ENCODE measurements at places on chromosomes 2 and 18.
A peak's percentile ranks its signal among the peaks of the same experiment; 100 is the strongest.

- DNase-seq: no peak
These were observed 181.6 kb downstream of the BCL2 start for GRCh38 chr18:63137999-63138435.

DNA sequence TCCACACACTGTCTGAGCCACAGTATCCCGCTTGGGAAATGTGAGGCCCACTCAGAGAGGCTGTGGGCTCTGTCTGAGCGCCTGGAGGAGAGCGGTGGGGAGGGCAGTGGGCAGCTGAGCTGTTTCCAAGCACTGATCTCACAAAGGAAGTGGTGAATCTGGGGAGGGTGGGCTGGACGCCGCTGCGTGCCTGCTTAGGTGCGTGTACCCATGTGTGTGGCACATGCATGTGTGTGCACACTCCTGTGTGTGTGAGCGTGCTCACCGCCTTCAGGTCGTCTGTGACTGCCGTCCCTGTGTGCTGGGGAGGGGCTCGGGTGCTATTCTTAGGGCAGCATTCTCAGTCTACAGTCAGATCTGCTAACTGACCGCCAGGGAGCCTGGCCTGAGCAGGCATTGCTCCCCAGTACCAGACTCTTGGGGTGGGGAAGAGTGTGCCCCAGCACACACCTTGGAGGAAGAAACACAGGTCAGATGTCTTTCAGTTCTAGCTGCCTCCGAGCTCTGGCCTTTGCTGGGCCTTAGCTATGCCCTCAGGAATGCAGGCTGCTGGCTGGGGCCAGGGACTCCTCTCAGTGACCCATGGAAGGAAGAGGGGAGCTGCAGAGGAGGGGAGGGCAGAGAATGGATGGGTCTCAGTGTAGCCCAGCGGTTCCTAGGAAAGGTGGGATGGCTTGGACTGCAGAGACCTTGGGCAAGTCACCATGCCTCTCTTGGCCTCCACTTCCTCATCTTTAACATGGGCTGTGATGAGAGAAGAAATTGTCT lies 31.4 kb downstream of the KCNIP3 start:
- no peak for DNase-seq

DNA sequence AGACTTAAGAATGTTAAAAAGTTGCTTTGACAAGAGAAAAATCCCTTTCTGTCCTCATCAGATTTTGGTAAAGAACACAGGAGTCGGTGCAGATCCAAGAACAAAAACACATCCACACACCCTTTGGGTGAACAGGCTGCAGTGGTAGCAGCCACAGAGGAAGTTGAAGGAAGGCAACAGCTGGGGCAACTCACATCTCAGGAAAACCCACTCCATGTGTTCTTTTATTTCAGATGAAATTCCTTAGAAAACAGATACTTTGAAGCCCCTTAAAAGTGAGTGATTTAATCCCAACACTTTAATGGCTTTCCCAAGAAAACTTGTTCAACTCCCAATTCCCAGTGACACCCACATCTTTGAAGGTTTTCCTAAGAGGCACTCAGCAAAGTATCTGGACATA lies 271.3 kb downstream of the ICOS start:
- no peak for DNase-seq

GRCh38 chr2:46481198-46482193 lies 2.1 kb downstream of the TMEM247 start:
- no peak for DNase-seq

DNA sequence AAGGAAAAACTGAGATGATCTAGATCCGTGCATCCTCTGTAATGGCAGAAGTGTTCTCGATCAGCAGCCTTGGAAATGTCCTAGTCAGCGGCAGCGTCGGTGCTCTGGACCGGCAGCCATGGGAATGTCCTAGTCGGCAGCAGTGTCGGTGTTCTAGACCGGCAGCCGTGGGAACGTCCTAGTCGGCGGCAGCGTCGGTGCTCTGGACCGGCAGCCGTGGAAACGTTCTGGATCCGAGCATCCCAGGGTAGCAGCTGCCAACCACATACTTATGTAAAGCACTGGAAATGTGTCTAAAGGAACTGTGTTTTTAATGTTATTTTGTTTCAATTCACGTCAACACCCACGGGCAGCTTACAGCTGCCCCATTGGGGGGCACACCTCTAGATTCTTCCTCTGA lies 58.7 kb downstream of the GBX2 start:
- DNase-seq: no peak

- no peak for DNase-seq
These were observed 50.1 kb upstream of the CRACDL start for GRCh38 chr2:98985905-98986666.

DNA sequence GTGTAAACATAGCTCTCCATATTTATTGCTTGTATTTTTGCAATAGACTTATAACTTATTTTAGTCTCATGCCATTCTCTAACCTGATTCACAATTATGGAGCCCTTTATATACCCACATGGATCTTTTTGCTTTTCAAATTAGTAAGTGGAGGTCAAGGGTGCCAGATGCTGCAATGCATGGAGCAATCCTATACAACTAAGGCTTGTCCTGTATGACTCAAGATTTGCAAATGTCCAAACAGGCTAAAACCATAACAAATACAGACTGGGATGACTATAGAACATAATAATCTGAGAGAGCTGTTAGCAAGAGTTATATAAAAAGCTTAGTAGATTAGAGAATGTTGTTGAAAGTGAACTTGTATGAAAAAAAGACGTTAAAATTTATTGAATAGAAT lies 690.4 kb upstream of the NRXN1 start:
- no peak for DNase-seq

GRCh38 chr2:138071720-138072719 lies 107.7 kb downstream of the HNMT start:
- no peak for DNase-seq

GRCh38 chr2:81266106-81266505 lies 961.6 kb upstream of the LRRTM1 start:
- DNase-seq: no peak

DNA sequence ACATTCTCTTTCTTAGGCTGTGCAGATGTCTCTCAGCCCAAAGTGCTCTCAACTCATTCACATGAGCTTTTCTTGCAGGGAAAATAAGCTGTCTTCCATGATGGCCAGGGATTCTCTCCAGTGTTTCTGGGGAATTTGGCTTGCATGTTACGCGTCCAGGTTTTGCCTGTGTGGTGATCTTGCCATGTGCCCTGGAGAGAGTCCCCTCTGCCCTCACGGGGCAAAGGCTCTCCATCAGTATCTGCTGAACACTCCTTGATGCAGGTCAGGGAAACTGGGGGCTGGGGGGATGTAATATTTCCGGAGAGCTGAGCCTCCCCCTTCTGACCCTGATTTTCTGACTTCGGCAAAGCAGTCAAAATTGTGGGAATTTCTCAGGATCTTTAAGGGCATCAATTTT lies 87.6 kb downstream of the ACKR3 start:
- no peak for DNase-seq

DNA sequence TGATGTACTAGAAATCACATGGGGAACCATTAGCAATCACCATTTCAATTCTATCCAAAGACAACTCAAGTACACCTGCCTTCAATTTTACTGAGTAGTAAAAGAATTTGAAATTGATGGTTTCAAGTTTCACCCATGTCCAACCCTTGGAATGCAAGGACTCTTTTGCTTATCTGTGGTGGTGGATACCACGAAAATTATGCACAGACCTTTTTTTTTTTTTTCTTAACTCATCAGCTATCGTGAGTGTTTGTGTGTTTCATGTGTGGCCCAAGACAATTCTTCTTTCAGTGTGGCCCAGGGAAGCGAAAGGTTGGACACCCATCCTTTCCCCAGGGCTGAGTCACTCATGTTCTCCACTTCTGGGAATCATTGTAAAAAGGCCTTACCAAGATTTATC lies 23.1 kb downstream of the ID2 start:
- no peak for DNase-seq

- no peak for DNase-seq
These were observed 47.0 kb downstream of the FAM117B start for GRCh38 chr2:202681688-202682205.

- DNase-seq: no peak
These were observed 79.8 kb downstream of the CCDC150 start for GRCh38 chr2:196719110-196719872.

DNA sequence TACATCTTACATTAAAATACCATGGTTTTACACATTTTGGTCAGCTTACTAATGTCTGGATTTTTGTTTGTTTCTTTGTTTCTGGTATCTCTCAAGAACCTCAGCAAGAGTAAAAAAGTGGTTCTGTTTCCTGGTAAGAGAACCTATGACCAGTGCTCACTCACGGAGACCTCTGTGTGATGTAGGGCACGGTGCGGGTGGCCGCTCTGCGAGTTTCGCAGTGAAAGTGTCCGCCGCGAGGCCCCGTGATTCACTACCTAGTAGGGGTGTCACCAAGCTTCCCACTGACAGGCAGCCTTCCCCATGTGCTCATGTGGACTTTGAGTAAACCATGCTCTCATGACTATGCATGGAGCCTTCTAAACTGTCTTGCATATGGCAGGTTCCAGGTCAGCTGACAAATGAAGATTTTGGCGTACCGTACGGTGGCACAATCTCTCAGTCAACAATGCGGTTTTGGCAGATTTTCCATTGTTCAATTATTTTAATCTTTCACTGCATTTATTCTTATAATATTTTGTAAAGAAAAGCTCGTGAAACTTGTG lies 137.3 kb downstream of the DCDC2C start:
- no peak for DNase-seq

GRCh38 chr2:121505005-121505404 lies 25.7 kb upstream of the RNU4ATAC start:
- no peak for DNase-seq

- DNase-seq: no peak
These were observed 509.1 kb downstream of the MBD2 start for GRCh38 chr18:53715243-53715853.

GRCh38 chr18:62651276-62652056 lies 63.9 kb upstream of the PHLPP1 start:
- no peak for DNase-seq

- DNase-seq: no peak
These were observed 105.9 kb upstream of the ID2 start for GRCh38 chr2:8575834-8576423.

DNA sequence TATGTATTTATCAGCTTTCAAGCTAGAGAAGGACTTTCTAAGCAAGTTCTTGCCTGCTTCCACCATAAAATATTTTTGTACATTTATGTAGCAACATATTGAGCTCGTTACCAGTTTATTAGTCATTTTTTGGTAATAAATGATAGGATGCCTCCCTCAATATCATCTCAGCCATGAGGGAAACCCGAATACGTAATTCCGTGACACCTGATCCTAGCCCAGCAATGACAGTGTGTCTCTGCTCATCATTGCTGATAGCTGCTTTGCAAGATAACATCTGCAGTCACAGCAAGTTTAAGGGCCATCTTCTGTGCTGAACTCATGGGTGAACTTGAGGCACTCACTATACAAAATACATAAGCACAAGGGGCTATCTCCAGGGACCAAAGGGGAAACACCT lies 62.2 kb downstream of the COL6A3 start:
- DNase-seq: no peak

- DNase-seq: peak; percentile 68
These were observed 14.7 kb upstream of the PUM2 start for GRCh38 chr2:20365249-20365817.
